CD14-positive monocyte (primary cell): ENCODE measurements at places on chromosomes 7 and 10. TPM values are rescaled to one million over a fixed set of nuclear protein-coding genes. Genes with fewer than 3 reads are reported as not detected.
A peak's percentile ranks its signal among the peaks of the same experiment; 100 is the strongest.

DNA sequence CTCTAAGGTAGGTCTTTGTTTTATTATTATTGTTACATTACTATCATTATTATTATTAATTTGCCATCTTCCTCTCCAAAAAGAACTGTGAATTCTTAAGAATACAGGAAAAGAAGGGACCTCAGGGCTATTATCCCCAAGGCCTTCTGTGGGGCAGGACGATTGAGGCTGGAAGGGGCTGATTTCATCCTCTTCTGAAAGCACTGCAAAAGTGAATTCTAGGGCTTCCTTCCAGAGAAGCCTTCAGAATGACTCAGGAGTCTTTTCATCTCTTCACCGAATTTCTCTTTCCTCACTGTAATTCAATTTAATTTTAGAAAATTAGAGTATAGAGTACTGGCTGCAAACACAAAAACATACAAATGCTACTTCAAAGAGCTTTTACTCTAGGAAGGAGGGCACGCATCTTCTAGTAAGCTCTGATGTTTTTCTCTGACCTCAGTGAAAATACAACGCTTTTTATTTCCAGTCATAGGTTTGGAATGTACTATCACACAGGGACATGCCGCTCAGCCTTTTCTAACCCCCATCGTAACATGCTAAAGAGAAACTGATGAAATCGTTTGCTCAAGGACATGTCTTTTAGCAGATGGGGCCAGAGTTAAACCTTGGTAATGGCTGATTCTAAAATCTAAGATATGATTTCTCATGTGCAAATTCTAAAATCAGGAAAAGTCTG is 280.2 kb upstream of the PITRM1 start:
- DNase-seq: no peak

- no peak for DNase-seq
Measured at GRCh38 chr10:116408719-116409118, 18.9 kb upstream of the PNLIPRP3 start.

- no peak for DNase-seq
Measured at GRCh38 chr7:90180011-90180585, 25.8 kb downstream of the STEAP1 start.

DNA sequence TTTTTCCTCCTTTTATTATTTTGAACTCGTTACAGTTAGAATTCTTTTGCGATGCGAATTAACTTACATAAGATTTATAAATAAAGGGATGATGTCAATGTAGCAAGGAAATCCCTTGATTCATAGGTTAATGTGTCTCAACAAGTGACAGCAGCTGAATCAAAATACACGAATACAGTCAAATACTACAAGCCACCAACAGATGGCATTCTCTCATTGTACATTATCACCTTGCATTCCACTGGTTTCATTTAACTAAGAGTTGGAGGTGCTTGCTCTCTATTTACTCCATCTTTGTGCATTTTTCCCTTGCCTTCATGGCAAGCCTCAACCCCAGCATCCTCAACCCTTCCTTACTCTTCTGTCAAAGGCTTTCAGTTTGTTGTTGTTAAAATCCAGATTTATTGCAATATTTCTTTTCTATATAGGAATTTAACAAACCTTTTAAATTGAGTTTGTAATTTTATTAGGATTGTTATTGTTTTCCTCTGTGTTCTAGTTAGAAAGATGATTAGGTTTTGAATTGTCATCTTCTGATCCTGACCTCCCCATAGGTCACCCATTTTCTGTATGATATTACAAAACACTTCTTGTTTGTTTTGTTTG is 78.3 kb downstream of the SLC25A40 start:
- DNase-seq: peak; percentile 47

DNA sequence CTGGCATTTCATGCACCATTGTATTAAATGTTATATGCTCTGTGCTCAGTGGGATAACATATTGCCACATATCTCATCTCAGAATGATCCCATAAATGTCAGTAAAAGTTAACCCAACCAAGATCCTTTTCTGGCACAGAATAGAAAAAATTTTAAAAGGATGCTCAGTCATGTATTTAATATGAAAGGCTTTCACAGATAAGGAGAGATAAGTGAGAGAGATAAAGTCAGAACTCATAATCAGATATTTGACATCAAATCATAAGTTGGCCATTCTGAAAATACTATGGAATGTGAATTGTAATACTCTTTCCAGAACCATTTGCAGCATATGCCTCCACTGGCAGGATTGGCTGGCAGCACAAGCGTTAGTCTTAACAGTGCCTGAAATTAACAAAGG is 38.5 kb downstream of the PLEKHA8 start:
- no peak for DNase-seq

DNA sequence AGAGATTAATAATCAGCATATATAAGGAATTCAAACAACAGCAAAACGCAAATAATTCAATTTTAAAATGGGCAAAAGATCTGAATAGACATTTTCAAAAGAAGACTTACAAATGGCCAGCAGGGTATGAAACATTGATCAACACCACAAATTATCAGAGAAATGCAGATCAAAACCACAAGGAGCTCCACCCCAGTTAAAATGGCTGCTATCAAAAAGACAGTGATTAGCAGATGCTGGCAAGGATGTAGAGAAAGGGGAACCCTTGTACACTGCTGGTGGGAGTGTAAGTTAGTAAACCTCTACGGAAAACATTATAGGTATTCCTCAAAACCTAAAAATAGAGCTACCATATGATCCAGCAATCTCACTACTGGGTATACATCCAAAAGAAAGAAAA is 128.0 kb upstream of the CACUL1 start:
- no peak for DNase-seq

DNA sequence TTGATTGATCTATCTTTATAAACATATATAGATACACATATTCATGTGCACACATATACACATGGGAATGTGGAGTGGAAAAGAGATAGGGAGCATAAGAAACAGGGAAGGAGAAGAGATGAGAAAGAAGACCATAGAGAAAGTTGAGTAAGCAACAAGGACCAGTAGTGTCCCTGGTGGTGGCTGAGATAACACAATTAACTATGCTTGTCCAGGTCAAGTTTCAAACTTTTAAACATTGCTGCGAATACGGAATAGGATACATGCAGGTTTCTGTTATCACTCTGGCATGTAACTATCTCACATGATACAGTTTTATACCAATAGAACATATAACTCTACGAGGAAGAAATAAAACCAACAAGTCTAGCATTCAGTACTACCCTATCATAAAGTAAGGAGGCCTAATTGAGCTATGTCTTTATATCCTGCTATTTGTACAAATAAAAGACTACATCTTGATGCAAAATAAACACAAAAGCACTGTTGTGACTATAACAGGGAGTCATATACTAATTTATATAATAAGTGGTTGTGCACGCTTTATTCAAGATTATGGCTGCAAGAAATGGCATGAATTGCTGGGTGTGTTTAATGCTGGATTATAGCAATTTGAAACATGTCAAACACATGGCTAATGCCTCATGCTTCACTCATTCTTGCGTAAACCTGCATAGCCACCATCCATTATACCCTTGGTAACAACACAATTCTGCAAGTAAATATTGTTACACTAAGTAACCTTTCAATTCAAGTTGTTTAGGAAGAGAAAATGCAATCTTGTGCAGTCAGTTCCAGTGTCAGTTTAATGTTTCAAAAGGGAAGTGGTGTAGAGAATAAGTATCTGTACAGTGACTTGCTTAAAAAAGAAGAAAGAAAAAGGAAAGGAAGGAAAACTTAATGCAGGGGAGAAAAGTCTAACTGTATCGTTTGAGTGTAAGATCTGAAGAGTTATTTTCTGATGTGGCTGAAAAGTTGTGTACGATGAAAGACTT is 8.2 kb downstream of the FOXP2 start:
- DNase-seq: no peak

DNA sequence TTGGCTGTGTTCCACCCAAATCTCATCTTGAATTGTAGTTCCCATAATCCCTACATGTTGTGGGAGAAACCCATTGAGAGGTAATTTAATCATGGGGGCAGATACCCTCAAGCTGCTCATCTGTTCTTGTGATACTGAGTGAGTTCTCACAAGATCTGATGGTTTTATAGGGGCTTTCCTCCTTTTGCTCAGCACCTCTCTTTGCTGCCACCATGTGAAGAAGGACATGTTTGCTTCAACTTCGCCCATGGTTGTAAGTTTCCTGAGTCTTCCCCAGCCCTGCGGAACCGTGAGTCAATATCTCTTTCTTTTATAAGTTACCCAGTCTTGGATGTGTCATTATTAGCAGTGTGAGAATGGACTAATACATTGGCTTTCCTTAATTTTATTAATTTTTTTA is 527.8 kb downstream of the MDFIC start:
- DNase-seq: no peak

Gene EPHA1
- polyA plus RNA-seq: not detected

Gene SH2D4B
- polyA plus RNA-seq: not detected

Gene BMS1
- 2.9 TPM for polyA plus RNA-seq

Gene GDF2
- not detected for polyA plus RNA-seq
